Left renal pelvis (tissue), 4 donors: ENCODE measurements at places on chromosomes 1 and 21. TPM values are rescaled to one million over a fixed set of nuclear protein-coding genes. Genes with fewer than 3 reads are reported as not detected.

GRCh38 chr1:95287081-95287480 lies 53.1 kb downstream of the RWDD3 start:
- no peak for DNase-seq

Gene MEX3A
- 46.5 TPM for polyA plus RNA-seq

DNA sequence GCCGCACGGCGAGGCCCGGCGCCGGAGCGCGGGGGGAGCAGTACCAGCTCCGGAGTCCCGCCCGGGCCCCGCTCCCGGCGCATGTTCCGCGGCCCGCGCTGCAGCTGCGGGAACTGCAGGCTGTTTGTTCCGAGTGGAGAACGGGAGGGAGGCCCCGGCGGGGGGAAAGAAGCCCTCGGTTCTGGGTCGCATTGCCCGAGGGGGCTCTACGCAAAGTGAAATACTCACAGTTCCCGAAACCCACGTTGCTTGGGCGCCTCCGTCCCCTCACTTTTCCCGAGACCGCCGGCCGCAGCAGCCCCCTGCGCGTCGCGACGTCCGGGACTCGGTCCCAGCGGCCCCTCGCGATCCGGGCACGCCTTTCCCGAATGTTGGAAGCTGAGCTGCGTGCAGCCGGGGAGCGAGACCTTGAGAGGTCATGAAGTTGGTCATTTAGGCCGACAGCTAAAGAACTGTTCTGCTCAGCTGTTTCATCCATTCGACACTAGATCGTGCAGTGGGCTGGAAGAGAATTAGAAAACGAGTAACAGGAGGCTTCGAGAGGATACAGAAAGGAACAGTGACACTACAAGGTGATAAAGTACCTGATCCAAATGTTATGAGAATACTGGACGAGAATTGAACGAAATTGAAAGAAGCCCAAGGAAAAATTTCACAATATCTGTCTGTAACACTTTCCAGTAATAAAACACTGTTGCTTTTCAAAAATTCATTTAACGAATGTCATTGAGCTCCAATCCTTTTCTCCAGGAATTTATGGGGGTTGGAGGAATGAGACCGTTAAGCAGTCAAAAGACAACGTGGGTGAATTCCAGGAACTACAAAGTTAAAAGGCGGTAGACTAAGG lies 657 bp upstream of the LIN9 start:
- DNase-seq, result no peak

Gene HES3
- polyA plus RNA-seq, result not detected

Gene FCRL5
- polyA plus RNA-seq, result 0.14 TPM

- no peak for DNase-seq
Observed at GRCh38 chr1:6358757-6359201, 34.8 kb downstream of the ACOT7 start.

DNA sequence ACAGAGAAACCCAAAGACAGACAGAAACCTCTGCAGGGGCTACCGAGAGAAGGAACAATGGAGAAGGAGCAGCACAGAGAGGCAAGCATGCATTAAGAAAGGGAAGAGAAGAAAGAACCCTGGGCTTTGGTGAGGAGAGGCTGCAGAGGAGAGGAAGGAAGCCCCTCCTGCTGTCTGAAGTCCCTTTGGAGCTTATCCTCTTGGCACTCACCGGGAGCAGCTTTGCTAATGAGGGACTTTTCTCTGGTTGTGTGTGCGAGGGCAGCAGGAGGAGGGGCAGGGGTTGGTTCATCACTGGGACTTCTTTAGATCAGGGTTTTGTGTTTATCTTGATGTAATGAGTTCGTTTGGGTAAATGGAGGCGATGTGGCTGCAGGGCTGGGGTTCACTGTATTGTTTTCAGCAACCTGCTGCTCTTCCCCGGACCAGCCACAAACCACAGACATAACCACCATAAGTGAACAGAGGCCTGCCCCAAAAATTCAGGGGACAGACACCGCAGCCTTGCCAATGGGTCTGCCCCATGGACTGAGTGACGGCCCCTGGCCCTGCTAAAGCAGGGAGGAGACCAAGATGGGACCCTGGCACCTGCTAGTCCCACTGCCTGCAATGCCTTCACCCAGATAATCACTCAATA lies 100.6 kb downstream of the KCND3 start:
- DNase-seq, result no peak

- DNase-seq, result no peak
Observed at GRCh38 chr1:30144831-30145230, 578.6 kb downstream of the MATN1 start.

Gene SH2D2A
- 1.0 TPM for polyA plus RNA-seq

DNA sequence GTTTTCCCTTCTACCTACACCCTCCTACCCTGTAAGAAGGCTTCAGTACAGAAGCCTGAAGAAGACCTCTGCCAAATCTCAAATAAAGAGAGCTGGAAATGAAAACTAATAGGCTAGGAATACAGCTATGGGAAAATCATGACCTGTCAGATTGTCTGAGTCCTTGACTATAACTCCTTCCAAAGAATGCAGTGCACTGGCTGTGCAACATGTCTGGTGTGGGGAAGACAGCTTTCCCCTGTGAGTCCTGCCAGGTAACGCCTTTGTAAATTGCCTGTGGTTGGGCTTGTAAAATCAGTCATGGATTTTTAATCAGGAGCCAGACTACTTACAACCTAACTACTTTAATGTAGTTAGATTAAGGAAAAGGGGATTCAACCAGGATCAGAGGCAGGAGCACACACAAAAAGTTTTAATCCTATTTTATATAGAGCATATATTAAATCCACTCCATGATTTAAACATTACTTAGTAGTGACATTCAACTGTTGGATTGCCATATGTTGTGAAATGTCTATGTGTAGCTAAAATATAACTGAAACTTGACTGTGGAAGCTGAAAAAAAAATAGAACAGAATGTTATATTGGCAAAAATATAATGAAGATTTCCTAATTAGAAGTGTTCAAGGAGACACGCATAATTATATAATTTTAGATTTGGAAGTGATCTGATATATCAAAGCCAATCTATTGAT lies 1667.8 kb downstream of the KCNT2 start:
- DNase-seq, result no peak

DNA sequence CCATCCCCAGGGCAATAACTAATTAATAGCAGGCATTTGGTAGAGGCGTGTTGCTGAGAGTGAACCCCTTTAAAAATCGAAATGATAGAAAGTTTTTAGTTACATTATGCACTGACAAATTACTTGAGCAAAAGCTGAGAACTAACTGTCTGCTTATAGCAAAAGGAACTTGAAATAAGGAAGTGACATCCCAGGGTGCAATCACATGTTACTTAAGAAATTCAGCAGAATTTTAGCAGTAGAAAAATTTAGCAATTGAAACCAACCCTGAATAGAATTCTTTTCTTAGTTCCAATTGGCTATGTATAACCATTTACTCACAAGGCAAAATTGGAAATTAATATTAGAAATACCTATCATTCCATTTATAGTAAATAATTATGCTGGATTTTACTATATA lies 139.5 kb upstream of the SAMSN1 start:
- no peak for DNase-seq

DNA sequence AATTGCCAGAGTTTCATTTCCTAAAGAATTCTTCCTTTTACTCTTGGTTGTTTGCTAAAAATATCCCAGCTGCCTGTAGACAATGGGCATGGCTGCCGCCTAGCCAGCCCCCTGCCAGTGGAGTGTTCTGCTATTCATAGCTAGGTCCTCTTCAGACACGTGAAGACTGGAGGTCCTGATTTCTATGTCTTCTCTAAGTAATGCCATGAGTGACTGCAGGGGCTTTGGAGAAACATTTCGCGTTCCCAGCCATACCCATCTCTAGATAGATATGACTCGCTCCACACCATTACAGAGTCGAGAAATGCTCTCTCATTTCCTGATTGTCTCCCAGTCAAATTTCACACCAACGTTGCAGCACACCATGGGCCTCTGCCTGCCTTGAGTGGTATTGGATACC lies 99.5 kb upstream of the BACE2 start:
- no peak for DNase-seq

GRCh38 chr1:7471836-7472235 lies 299.3 kb upstream of the VAMP3 start:
- no peak for DNase-seq

DNA sequence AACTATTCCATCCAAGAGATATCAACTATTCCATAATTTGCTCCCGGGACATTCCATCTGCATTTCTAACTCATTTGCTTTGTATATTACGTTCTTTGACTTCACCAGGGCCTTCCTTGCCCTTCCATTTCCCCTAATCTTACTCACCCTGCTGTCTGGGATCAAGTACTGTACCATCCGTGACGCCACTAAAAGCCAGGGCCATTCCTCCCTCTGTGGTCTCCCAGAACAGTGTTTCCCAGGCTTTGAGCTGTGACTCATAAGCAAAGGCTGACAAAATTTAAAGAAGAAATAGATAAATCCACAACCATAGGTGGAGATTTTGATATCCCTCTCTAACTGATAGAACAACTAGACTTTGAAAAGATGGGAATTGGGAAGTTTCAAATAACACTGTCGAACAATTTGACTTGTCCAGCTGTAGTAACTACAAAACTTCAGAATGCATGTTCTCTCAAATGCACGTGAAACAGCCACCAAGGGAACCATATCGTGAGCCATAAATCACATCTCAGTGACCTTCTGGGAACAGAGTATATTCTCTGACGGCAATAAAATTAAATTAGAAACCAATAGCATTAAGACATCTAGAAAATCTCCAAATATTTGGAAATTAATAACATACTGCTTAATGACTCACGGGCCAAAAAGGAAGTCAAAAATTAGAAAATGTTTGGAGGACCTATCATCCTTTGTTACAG lies 501.0 kb downstream of the SETD4 start:
- DNase-seq, result no peak

Gene DENND2D
- 20.0 TPM for polyA plus RNA-seq

Gene SLC30A1
- 34.1 TPM for polyA plus RNA-seq

Gene PALMD
- 3.8 TPM for polyA plus RNA-seq

Gene CD244
- 0.23 TPM for polyA plus RNA-seq

DNA sequence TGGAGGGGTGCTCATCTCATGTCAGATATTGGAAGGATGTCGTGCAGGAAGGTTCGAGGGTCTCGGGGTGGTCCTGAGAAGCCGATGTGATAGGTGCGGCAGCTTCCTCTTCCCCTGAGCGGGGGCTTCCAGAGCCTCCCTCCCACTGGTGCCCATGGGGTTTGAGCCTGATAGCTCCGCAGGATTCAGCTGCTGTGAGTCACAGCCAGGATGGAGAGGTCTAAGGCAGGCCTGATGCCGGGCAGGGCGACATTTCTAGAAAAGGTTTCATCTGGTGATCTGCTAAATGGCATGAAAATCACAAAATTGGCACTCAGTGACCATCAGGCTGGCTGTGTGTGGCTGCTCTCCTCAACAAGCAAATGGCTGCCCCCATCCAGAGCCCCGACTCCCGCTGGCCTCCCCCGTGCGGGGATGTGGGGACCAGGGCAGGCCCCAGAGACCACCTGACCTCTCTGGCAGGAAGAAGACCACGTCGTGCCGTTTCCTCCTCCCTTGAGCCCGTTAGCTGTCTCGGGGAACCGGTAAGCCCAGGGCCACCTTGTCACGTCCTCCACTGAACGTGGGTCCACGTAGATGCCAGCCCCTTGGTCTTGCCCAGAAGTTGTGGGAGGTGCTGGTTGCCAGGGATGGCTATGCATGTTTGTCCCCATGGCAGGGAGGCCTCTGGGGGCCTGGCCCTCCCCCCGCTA lies 66.1 kb downstream of the SKI start:
- no peak for DNase-seq

Gene KLF17
- 0.16 TPM for polyA plus RNA-seq

- DNase-seq, result no peak
Observed at GRCh38 chr1:232593717-232594502, 36.0 kb downstream of the SIPA1L2 start.

Gene GNG4
- polyA plus RNA-seq, result 5.0 TPM

DNA sequence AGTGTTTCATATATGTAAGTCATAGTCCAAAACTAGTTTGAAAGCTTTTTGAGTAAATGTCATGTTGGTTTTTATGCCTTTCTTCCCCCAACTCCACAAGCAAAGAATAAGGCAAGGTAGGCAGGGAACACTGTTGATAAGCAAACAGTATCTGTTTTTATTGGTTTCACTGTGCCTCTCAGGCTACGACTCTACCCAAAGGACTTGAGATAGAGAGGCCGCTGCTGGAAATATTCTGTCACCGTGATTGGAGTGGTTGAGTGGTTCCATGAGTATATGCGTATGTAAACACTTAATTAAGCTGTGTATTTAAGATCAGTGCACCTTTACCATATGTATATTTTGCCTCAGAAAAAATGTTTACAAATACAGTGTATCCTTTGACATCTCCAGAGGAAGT lies 138.1 kb upstream of the KIF26B start:
- DNase-seq, result no peak

DNA sequence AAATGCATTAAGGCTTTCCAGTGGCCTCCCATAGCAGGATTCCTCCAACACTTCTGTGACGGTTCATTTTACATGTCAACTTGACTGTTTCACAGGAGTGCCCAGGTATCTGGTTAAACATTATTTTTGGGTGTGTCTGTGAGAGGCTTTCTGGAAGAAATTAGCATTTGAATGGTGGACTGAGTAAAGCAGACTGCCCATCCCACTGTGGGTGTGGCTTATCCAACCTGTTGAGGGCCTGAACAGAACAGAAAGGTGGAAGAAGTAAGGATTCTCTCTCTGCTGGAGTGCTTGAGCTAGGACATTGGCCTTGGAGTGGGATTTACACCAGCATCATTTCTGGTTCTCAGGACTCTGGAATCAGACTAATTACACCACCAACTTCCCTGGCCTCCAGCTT lies 85.6 kb downstream of the RGS7 start:
- no peak for DNase-seq
